ENCODE measurements at places on chromosomes 12 and 14. TPM values are rescaled to one million over a fixed set of nuclear protein-coding genes. Genes with fewer than 3 reads are reported as not detected.

The TSPAN8 gene
- 0.22 TPM for total RNA-seq

The IRAK3 gene
- 16.1 TPM for total RNA-seq

The NPFF gene
- not detected for total RNA-seq

The TPH2 gene
- not detected for total RNA-seq

The IAPP gene
- total RNA-seq = not detected

The CMTM5 gene
- not detected for total RNA-seq

The TSFM gene
- total RNA-seq = 27.5 TPM

The THTPA gene
- 14.1 TPM for total RNA-seq

The SMIM41 gene
- not detected for total RNA-seq

The CHGA gene
- total RNA-seq = not detected

The HOXC5 gene
- total RNA-seq = not detected

The GPR65 gene
- total RNA-seq = 0.07 TPM

The CCDC197 gene
- total RNA-seq = not detected

The ZDHHC22 gene
- not detected for total RNA-seq

The ENDOU gene
- not detected for total RNA-seq

The KLHDC1 gene
- total RNA-seq = 2.0 TPM

The TSPAN19 gene
- not detected for total RNA-seq

The SLC38A4 gene
- total RNA-seq = 0.07 TPM

The RFLNA gene
- total RNA-seq = 5.8 TPM

The MAP3K9 gene
- total RNA-seq = under 0.01 TPM

The DAAM1 gene
- 45.7 TPM for total RNA-seq

The KRT82 gene
- total RNA-seq = not detected

The PMCH gene
- 0.36 TPM for total RNA-seq

The C12orf60 gene
- 1.6 TPM for total RNA-seq

The ZFYVE26 gene
- 34.2 TPM for total RNA-seq

The FOXN4 gene
- not detected for total RNA-seq

The NEDD8 gene
- total RNA-seq = 118 TPM

The GPR132 gene
- not detected for total RNA-seq

The EML5 gene
- 0.29 TPM for total RNA-seq

The TAS2R8 gene
- total RNA-seq = not detected

The DGKA gene
- 62.8 TPM for total RNA-seq

The CACNA2D4 gene
- total RNA-seq = 0.43 TPM

The GZMB gene
- total RNA-seq = not detected

The CHST11 gene
- 11.8 TPM for total RNA-seq

The CLEC12A gene
- not detected for total RNA-seq

The FAM181A gene
- total RNA-seq = not detected

The TBK1 gene
- total RNA-seq = 56.9 TPM

The MYF5 gene
- not detected for total RNA-seq

The LMO3 gene
- 0.27 TPM for total RNA-seq

The NTS gene
- total RNA-seq = not detected

The SUDS3 gene
- 36.0 TPM for total RNA-seq

The GALNT8 gene
- 0.27 TPM for total RNA-seq

The TMEM117 gene
- total RNA-seq = 3.7 TPM

Measured in thoracic aorta endothelial cell (primary cell).